ENCODE measurements at places on chromosomes 4 and X.

DNA sequence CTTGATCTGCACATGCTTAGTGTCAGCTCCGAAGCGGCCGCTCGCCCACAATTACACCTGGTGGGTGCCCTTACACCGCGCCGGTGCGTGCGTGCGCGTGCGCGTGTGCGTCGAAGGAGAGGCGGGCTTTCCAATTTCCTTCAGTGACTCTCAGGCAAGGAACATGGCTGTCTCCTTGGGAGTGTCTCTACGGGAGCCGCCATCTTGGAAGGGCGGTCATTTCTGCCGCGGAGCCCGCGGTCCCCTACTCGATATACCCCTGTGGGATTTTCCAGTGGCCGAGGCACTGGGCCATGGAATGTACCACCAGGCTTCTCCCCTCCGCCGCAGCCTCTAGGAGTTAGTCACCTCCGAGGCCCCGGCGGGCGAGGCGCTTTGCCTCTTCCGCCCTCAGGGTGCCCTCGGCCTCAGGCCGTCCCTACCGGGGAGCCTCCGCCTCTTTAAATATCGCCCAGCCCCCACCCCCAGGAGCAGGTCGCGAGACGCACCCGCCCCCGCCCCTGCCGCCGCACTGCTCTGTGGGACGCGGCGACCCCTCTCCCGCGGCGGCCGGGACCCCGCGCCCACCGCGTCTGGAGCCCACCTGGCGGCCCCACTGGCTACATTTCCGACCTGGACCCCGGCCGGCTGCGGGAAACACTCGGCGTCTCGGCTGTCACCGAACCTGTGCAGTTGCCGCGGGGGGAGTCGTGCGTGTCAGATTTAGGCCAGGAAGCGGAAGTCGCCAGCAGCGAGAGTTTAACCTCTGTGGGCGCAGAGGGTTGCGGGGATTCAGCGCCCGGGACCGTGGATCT lies at the start of gene ZNF41:
Gene ZNF41 (minus strand): TSS at position 711 of the 794 bp plus-strand sequence. CDS start 15,741 bp downstream, outside the sequence.
- no peak for DNase-seq

GRCh38 chrX:23559975-23560374 lies 107.3 kb upstream of the PRDX4 start:
- DNase-seq, result no peak

DNA sequence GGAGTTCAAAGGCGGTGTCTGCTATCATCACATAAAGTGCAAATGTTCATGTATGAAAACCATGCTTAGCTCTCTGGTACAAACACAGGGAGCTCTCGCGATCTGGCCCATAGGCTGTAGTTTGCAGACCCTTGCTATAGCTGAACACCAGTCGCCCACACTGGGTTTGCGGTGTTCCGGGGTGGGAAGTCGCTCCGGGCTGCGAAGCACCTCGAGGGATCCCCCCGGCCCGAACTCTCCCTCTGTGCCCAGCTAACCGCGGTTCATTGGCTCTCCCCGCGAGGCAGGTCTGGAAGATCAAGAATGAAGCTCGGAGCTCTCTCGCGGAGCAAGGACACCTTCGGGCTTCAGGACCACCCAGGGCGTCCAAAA lies 341 bp upstream of the PRPS2 start:
- no peak for DNase-seq

DNA sequence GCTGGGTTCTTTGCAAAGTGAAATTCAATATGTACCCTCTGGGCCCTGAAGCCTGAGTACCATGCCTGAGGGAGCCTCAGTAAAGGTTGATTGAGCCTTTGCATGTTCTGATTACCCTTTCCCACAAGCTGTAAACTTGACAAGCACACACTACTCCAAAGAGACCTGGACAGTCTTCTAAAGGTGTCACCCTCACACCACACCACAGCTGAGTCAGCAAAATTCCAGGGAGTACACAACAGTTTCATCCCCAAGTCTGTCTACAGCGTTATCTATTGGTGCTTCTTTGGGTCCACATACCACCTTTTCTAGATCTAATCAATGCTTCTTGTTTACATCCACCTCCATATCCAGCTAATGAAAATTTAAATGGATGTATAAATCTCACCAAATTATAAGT lies 180.8 kb downstream of the AMELX start:
- no peak for DNase-seq
